ENCODE measurements at places on chromosomes 3 and 15.

DNA sequence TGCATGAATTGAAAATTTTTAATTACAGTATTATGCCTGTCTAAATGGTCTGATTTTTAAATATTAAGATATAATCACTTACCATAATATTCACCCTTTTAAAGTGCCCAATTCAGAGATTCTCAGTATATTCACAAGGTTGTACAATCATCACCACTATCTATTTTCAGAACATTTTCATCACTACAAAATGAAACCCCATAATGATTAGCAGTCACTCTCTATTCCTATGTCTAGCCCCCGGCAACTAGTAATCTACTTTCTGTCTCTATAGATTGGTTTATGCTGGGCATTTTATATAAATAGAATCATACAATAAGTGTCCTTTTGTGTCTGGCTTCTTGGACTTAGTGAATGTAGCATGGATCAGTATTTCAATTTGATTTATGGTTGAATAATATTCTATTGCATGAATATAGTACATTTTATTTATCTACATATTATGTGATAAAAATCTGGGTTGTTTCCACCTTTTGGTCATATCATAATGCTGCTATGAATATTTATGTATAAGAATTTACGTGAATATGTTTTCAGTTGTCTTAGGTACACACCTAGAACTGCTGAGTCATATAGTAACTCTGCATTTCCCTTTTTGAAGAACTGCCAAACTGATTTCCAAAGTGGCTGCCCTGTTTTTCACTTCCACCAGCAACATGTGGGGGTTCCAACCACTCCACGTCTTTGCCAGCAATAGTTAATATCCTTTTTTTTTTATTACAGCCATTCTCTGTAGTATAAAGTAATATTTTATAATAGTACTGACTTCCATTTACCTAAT is 485.7 kb upstream of the ZNF385D start:
- DNase-seq = no peak

DNA sequence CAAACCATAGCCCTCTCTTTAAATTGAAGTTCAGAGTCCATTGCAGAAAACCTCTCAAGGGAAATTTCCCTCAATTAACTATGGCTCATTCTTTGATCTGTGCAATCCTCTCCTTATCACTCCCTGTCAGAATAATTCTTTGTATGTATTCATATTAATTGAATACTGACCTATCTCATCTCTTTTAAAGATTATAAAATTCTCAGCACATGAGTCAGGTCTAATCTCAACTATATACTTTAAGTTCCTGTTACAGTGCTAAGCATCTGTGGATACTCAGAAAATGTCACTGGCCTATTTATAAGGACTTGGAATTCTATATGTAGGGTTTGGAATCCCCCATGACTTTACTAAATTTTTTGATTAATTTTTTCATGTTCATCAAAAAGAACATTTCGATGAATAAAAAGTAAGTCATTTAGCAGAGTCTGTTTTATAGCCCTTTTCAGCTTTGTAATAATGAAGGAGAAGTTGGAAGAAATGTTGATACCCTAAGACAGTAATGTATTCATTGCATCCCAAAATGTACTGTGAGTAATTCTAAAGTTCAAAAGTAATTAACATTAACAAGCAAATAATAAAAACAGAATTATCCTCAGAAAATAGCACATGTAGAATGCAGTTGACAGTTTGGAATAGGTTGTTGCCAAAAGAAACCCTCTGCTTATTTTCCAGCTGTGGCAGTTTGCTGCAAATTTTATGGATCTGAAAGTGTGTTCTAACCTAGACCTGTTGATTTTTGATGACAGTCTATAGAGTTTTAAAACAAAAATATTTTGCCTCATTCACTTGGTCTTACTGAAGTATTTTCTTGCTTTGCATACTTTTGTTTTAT is 503.4 kb upstream of the CBLB start:
- no peak for DNase-seq

DNA sequence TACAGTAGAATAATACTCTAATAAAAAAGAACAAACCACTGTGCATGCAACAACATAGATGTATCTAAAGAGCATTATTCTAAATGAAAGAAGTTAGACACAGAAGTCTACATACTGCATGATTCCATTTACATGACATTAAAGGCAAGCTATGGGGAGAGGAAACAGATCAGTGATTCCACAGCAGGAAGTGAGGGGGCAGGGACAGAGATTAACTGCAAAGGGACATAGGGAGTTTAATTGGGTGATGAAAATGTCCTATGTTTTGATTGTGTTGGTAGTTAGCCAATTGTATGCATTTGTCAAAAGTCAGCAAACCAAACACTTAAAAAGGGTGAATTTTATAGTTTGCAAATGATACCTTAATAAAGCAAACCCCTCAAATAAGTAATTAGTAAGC is 13.8 kb downstream of the CRYGS start:
- DNase-seq = no peak

DNA sequence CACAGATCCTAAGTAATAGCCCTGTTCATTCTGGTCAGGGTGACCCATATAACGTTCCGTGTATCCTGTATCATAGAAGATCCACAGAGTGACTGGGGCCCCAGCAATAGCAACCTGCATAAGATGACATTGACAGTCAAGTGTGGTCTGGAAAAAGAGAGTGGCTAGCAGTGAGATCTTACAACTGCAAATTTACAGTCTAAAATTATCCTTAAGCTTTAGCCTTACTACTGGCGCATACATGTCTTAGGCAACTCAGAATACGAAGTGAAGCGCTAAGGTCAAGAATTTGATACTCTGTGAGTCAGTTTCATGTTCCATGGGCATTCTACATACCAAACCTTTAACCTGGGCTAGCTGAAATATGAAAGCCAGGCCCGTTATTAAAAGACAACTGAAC is 29.2 kb upstream of the IGDCC4 start:
- no peak for DNase-seq

DNA sequence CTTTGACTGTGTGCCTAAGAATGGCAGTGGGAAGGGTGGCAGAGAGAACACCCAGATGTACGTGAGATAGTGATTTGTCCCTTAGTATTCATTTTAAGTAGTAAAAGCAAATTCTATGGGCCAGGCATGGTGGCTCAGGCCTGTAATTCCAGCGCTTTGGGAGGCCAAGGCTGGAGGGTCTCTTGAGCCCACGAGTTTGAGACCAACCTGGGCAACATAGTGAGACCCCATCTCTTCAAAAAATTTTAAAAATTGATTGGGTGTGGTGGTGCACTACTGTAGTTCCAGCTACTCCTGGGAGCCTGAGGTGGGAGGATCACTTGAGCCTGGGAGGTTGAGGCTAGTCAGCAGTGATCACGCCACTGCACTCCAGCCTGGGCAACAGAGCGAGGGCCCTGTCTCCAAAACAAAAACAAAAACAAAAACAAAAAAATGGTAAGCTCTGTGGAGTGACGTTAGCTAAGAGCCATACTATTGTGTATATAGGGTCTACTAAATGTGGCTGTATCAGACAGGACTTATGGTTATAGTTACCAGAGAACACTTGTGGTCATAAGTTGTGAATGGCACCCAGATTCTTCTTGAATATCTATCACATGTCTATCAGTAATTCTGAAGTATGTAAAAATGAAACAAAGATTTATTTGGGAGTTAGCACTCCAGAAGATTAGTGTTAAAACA is 171.5 kb downstream of the TCF12 start:
- no peak for DNase-seq

DNA sequence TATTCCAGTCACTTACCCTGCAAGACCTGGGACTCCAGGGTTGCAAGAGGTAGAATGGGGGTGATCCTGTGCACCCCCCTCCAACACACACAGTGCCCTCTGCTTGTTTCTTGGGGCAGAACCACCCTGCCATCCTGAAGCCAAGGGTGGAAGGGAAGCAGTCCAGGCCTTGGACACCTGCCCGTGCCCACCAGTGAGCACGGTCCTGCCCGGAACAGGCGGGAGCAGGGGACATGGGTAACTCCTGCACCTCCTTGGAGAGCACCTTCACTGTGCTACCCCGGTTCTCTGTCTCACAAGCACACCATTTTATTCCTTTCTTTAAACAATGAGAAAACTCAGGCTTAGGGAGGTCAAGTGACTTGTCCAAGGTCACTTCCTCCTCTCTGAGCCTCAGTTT is 57.0 kb downstream of the SLC6A6 start:
- no peak for DNase-seq

DNA sequence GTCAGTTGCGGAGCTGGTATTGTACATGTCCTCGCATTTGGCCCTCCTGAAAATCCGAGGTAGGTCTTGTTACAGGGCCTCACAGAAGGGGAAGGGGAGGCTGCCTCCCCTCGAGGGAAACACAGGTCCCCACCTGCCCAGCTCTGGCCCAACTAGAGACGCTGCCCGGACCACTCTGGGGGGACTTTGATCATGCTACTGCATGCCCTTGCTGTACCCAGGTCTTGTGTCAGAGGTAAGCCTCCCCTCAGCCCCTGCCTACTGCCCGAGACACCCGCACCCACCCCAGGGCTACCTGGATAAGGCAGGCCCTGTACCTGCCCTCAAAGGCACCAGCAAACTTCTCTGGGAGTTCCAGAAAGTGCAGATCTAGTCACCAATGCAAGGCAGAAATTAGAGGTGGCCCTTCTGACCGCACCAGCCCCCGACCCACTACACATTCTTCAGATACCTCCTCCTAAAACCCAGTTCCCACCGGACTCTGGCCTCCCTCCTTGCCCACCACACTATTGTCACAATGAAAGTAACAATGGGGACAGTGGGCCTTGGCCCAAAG is 981 bp upstream of the SCAP start:
- no peak for DNase-seq

DNA sequence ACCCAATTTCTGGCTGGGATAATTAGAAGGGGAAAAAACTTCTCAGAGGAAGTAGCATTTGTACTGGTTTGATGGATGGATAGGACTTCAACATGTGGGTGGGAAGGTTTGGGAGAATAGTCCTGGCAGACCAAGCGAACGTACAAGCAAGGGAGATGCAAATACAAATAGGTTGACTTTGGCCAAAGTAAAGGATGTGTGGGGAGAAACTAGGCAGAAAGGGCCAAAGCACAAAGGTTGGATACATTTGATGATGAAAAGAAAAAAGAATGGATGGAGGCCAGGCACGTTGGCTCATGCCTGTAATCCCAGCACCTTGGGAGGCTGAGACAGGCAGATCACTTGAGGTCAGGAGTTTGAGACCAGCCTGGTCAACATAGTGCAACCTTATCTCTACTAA is 63.4 kb downstream of the ERC2 start:
- DNase-seq = no peak

GRCh38 chr15:74631935-74632560 is 16.4 kb downstream of the CLK3 start:
- DNase-seq = peak; percentile 60

- no peak for DNase-seq
Observed at GRCh38 chr3:197331131-197331530, 32.7 kb upstream of the DLG1 start.

- no peak for DNase-seq
Observed at GRCh38 chr3:4935347-4935746, 43.9 kb upstream of the BHLHE40 start.

- no peak for DNase-seq
Observed at GRCh38 chr3:177093966-177094365, 103.3 kb downstream of the TBL1XR1 start.

All from stimulated activated CD4-positive, alpha-beta T cell treated with anti-CD3 and anti-CD28 coated beads, Interleukin-2, amount 100 ng/mL, for 48 hours (primary cell).